ENCODE measurements at places on chromosomes 2 and 18. TPM values are rescaled to one million over a fixed set of nuclear protein-coding genes. Genes with fewer than 3 reads are reported as not detected.

The GPBAR1 gene
- 0.29 TPM for total RNA-seq

The IL36A gene
- not detected for total RNA-seq

The CYS1 gene
- total RNA-seq, result 0.54 TPM

- no peak for DNase-seq
Measured at GRCh38 chr2:145802133-145802532, 1282.2 kb upstream of the ZEB2 start.

- DNase-seq, result no peak
Measured at GRCh38 chr2:75002007-75002406, 43.6 kb downstream of the POLE4 start.

GRCh38 chr2:163800951-163801381, 65.2 kb upstream of the FIGN start:
- no peak for DNase-seq

DNA sequence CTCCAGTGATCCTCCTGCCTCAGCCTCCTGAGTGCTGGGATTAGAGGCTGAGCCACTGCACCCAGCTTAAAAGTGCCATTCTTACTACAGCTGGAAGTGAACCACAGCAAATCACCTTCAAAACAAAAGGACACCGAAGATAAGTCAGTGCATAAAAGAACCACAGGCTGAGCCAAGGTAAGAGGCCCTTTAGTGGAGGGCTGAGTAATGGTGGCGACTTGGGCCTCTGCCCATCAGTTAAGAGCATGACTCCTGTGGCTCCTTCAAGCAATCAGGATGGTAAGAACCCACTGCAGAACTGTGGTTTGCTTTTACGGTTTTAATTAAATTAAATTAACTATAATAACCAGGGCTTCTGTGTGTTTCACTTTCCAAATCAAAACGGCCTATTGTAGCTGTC, 75.1 kb downstream of the CTAGE1 start:
- DNase-seq, result no peak
